ENCODE measurements at places on chromosomes 7 and 10. TPM values are rescaled to one million over a fixed set of nuclear protein-coding genes. Genes with fewer than 3 reads are reported as not detected.
A peak's percentile ranks its signal among the peaks of the same experiment; 100 is the strongest.

DNA sequence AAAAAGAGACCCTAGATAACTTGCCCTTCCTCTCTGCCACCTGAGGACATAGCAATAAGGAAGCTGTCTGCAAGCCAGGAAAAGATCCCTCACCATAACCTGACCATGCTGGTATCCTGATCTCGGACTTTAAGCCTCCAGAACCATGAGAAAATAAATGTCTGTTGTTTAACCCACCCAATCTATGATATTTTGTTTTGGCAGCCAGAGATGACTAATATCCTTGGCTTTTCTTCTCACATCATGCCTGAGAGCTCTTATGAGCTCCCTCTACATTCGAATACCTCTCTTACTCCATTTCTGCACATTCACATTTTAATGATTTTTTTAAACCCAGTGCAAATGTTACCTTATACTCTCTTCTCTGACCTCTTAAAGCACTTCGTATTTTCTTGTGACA, 214.0 kb upstream of the CHRM2 start:
- no peaks in the 10 kb centered on the region for H3K36me3 ChIP-seq
- H3K4me3 ChIP-seq = no peak overlapping the region
- no peaks in the 10 kb centered on the region for H3K27me3 ChIP-seq
- H3K27ac ChIP-seq = no peak overlapping the region

GRCh38 chr10:124035306-124035927, 58.0 kb downstream of the CHST15 start:
- no peaks in the 10 kb centered on the region for H3K4me1 ChIP-seq
- no peak overlapping the region for H3K27ac ChIP-seq
- no peaks in the 10 kb centered on the region for H3K27me3 ChIP-seq
- no peak for DNase-seq

GRCh38 chr10:33673839-33674415, 339.5 kb upstream of the NRP1 start:
- H3K4me1 ChIP-seq = no peaks in the 10 kb centered on the region
- no peak overlapping the region for H3K27ac ChIP-seq
- H3K4me3 ChIP-seq = no peak overlapping the region
- H3K36me3 ChIP-seq = no peaks in the 10 kb centered on the region
- H3K27me3 ChIP-seq = no peaks in the 10 kb centered on the region
- no peak for DNase-seq

GRCh38 chr7:1845536-1846311, 175.6 kb downstream of the ELFN1 start:
- no peaks in the 10 kb centered on the region for H3K4me1 ChIP-seq
- no peak overlapping the region for H3K4me3 ChIP-seq
- no peaks in the 10 kb centered on the region for H3K36me3 ChIP-seq
- no peak for DNase-seq
- H3K27ac ChIP-seq = no peak overlapping the region
- H3K27me3 ChIP-seq = no peaks in the 10 kb centered on the region

- H3K27ac ChIP-seq = peak overlapping the region; percentile 81
- peaks cover 35% of the 10 kb centered on the region for H3K36me3 ChIP-seq
- DNase-seq = no peak
- H3K27me3 ChIP-seq = no peaks in the 10 kb centered on the region
Observed at GRCh38 chr7:116525298-116525912, 569 bp downstream of the CAV1 start.

DNA sequence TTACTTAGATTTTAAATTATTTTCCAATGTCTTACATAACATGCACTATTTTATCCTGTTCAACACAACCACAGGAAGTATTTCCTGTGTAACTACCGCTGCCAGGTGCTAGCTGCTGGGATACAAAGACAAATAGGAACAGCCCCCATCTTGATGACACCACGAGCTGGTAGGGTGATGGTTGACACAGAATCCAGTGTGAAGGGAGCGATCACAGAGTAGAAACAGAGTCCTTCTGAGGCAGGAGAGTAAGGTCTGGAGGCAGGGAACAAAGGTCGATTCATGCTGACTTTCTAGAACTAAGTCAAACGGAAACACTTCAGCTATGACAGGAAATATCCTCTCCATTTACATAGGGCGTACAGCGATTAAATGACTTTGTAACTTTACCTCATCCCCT, 232.3 kb downstream of the ADAM12 start:
- H3K27me3 ChIP-seq = 0 out of 2 replicates have a peak, but pooled peaks cover 3% of the 10 kb centered on the region
- H3K27ac ChIP-seq = no peak overlapping the region
- no peaks in the 10 kb centered on the region for H3K36me3 ChIP-seq
- no peak for DNase-seq
- no peak overlapping the region for H3K4me3 ChIP-seq

DNA sequence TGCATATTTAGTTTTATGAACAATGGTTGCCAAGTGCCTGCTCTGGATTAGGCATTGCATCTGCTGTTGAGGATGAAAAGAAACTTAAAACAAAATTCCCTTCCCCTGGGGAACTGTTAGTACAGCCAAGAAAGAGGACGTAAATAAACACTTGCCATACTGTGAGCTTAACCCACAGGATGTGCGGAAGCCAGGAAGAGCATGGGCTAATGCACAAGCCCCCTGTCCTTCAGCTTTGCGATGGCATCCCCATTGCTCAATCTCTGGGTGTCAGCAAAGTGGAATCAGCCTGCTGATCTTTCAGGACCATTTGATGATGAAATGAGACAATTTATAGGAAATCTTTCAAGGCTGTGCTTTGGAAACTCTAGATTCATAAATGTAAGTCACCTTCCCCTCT, 399.9 kb upstream of the IGFBP3 start:
- no peak for DNase-seq
- no peaks in the 10 kb centered on the region for H3K27me3 ChIP-seq
- no peak overlapping the region for H3K4me3 ChIP-seq
- peak overlapping the region; percentile 94 for H3K27ac ChIP-seq

- no peak overlapping the region for H3K4me3 ChIP-seq
- peaks cover 10% of the 10 kb centered on the region for H3K4me1 ChIP-seq
- no peaks in the 10 kb centered on the region for H3K27me3 ChIP-seq
Observed at GRCh38 chr7:84207025-84207424, 12.4 kb upstream of the SEMA3A start.

GRCh38 chr10:34163075-34163905, 651.8 kb downstream of the PARD3 start:
- no peak overlapping the region for H3K27ac ChIP-seq
- H3K36me3 ChIP-seq = no peaks in the 10 kb centered on the region
- no peaks in the 10 kb centered on the region for H3K27me3 ChIP-seq
- no peak overlapping the region for H3K4me3 ChIP-seq
- H3K4me1 ChIP-seq = peaks cover 8% of the 10 kb centered on the region
- no peak for DNase-seq

DNA sequence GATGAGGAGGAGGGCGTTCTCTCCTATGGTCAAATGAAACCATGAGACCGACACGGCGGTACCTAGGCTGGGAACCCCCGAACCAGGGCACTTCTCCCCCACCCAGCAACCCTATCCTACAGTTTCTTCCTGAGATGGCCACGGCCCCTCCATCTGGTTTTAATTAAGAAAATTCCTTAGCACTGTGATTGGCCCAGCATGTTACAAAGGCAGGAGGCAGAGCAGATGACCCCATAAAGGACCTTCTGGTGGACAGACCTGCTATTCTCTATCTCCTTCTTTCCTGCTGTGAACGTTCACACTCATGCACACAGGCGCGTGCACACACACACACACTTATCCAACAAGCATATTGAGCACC, 129.4 kb downstream of the RGS10 start:
- H3K27ac ChIP-seq = no peak overlapping the region
- H3K27me3 ChIP-seq = no peaks in the 10 kb centered on the region
- H3K4me3 ChIP-seq = no peak overlapping the region
- peak; percentile 23 for DNase-seq
- H3K4me1 ChIP-seq = peaks cover 21% of the 10 kb centered on the region

TCAF1 gene
- total RNA-seq = 41.4 TPM

MBL2 gene
- total RNA-seq = not detected

TMEM229A gene
- total RNA-seq = not detected

AGAP9 gene
- total RNA-seq = 2.0 TPM

TMEM176B gene
- not detected for total RNA-seq

ST8SIA6 gene
- total RNA-seq = 0.39 TPM

Data from SJSA1 (cell line).